ENCODE measurements at places on chromosomes 1 and 21. TPM values are rescaled to one million over a fixed set of nuclear protein-coding genes. Genes with fewer than 3 reads are reported as not detected.

The S100A7A gene
- not detected for total RNA-seq

The ATP6V0B gene
- total RNA-seq, result 99.5 TPM

The DDR2 gene
- total RNA-seq, result 2.7 TPM

The TSTD1 gene
- 10.9 TPM for total RNA-seq

The CYP4A11 gene
- 190 TPM for total RNA-seq

The TTC24 gene
- 0.14 TPM for total RNA-seq

The C8A gene
- total RNA-seq, result 669 TPM

The C8B gene
- 151 TPM for total RNA-seq

The KLF17 gene
- not detected for total RNA-seq

The FAM163A gene
- not detected for total RNA-seq

The KCNK1 gene
- 3.3 TPM for total RNA-seq

The EIF2D gene
- total RNA-seq, result 30.0 TPM

The FCRLA gene
- total RNA-seq, result 0.33 TPM

The RASSF5 gene
- total RNA-seq, result 10.0 TPM

The CAMK1G gene
- total RNA-seq, result 0.25 TPM

The GCSAML gene
- total RNA-seq, result 1.8 TPM

The ATAD3C gene
- total RNA-seq, result 0.19 TPM

The DENND2D gene
- 14.9 TPM for total RNA-seq

The PLA2G2C gene
- not detected for total RNA-seq

The KRTAP19-3 gene
- total RNA-seq, result not detected

Data from liver (tissue), 10 donors.